ENCODE measurements at places on chromosomes 16 and 17. TPM values are rescaled to one million over a fixed set of nuclear protein-coding genes. Genes with fewer than 3 reads are reported as not detected.

GRCh38 chr16:8173111-8173644 lies 417.1 kb downstream of the TMEM114 start:
- DNase-seq = peak; percentile 75

GRCh38 chr16:7111265-7111664 lies 221.4 kb upstream of the RBFOX1 start:
- DNase-seq = no peak

GRCh38 chr17:7538891-7539545 lies 9.8 kb upstream of the TNFSF12 start:
- DNase-seq = no peak

- no peak for DNase-seq
Observed at GRCh38 chr16:65336160-65336559, 214.3 kb upstream of the CDH11 start.

GRCh38 chr17:82366749-82367148 lies 4.8 kb upstream of the UTS2R start:
- DNase-seq = no peak

GRCh38 chr16:60302261-60302660 lies 1568.1 kb upstream of the GOT2 start:
- no peak for DNase-seq

- peak; percentile 21 for DNase-seq
Observed at GRCh38 chr16:27703545-27703944, 153.6 kb downstream of the KATNIP start.

GRCh38 chr17:50564916-50565315 lies 4.4 kb downstream of the CACNA1G start:
- DNase-seq = no peak

DNA sequence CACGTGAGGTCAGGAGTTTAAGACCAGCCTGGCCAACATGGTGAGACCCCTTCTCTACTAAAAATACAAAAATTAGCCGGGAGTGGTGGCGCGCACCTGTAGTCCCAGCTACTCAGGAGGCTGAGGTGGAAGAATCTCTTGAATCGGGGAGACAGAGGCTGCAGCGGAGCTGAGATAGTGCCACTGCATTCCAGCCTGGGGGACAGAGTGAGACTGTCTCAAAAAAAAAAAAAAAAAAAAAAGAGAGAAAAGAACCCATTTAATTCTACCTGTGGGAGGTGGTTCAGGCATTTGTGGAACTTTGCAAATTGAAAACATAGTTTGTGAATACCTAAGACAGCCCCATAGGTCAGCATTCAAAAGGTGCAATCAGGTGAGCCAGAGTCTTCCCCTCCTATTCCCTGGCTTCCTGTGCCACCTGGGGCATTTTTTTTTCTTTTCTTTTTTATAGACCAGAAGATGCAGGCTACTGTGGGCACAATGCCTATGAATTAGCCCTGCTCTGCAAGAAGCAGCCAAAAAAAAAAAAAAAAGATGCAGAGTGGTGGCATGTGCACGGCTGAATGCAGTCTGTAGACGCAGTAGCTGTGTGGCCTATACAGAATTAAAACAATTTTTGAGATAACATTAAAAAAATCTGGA lies 9.1 kb upstream of the SOCS3 start:
- no peak for DNase-seq

GRCh38 chr17:1488826-1489270 lies 3.6 kb downstream of the MYO1C start:
- no peak for DNase-seq

DNA sequence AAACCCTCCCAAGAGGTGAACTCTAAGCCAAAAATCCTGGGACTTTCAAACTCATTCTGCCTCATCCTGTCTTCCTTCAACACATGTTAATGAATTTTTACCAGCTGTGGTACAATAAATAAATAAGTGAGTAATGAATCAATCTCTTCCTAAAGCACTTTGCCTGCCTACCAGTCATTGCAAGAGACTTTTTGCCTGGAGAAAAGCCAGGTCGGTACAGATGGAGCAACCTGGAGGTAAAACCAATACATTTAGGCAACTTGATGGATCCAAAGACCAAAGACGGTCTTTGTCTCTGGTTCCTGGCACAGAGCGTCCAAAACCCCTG lies 324.2 kb downstream of the PMP22 start:
- DNase-seq = no peak

DNA sequence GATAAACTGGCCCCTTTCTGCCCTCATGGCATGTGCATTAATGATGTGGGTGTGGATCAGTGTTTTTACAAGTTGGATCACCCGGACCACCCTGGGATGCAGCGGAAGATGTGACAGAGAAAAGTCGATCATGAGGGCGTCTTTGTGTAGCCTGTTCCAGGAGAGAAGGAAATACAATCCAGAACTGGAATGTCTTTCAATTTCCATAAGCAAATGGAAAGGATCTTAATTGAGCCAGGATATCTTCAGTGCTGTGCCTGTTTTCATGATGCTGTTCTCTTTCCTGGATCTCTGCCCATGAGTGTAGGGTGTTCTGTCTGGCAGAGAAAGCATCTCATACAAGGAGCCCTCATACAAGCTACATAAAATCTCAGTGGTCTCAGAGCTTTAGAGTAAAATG lies 481.4 kb downstream of the XYLT1 start:
- DNase-seq = no peak

DNA sequence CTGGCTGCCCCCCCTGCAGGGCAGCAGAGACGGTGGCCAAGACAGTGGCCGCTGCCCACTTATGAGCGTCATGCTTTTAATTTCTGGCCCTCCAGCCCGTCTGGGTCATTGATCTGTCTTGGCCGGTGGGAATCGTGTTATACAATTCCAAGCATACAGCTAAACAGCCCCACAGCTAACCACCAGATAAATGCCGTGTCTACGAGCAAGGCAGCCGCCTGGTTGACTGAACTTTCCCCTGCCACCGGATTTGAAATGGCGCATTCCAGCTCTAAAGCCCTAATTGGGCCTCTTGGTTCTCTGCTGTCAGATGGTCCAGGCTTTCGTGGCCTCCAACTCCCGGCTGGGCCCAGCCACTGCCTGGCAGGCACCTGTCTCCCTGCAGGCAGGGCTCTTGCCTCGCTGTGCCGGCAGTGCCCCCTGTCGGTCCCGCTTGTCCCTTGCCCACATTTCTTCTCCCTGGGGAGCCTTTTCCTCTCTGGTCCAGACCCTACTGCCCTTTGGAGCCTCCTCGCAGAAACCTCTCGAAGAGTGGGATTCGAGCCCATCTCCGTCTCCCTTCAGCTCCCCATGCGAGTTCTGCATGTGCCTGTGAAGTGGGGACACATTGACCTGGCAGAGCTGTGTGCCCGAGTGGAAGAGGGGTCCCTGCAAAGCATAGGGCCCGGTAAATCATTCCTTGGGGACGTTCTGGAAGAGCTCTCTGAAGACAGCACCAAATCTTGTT lies 1.8 kb upstream of the RBFOX3 start:
- no peak for DNase-seq

GRCh38 chr16:31110106-31111034 lies 2.2 kb downstream of the BCKDK start:
- DNase-seq = no peak

Gene SOST
- total RNA-seq = not detected

Gene P3H4
- total RNA-seq = 6.5 TPM

Gene ACSM2A
- total RNA-seq = not detected

Gene BICDL2
- not detected for total RNA-seq

Gene ASGR1
- 5.0 TPM for total RNA-seq

Gene CACNG5
- 0.60 TPM for total RNA-seq

Gene ACSM3
- total RNA-seq = 3.4 TPM

Gene DNAAF1
- 0.20 TPM for total RNA-seq

Gene CACNG1
- not detected for total RNA-seq

Gene BAIAP3
- 9.2 TPM for total RNA-seq

Gene C16orf46
- not detected for total RNA-seq
